Kidney (tissue), 22 donors: ENCODE measurements at places on chromosomes 5 and 9. TPM values are rescaled to one million over a fixed set of nuclear protein-coding genes. Genes with fewer than 3 reads are reported as not detected.

The OR1B1 gene
- total RNA-seq: not detected

The MOB3B gene
- 22.5 TPM for total RNA-seq

The PTPRD gene
- 78.9 TPM for total RNA-seq

The DOK3 gene
- 18.6 TPM for total RNA-seq

The C9orf50 gene
- total RNA-seq: 1.1 TPM

The PCDHGC5 gene
- 1.4 TPM for total RNA-seq

The SHLD3 gene
- total RNA-seq: 2.5 TPM

The PCDHB16 gene
- 5.1 TPM for total RNA-seq

The ARSB gene
- 16.4 TPM for total RNA-seq

The QRFP gene
- total RNA-seq: not detected

The RLN1 gene
- 0.57 TPM for total RNA-seq
